Stimulated activated CD8-positive, alpha-beta memory T cell treated with anti-CD3 and anti-CD28 coated beads, Interleukin-4, amount 100 ng/mL, for 1 hour (primary cell): ENCODE measurements at places on chromosomes 1 and 21.
A peak's percentile ranks its signal among the peaks of the same experiment; 100 is the strongest.

DNA sequence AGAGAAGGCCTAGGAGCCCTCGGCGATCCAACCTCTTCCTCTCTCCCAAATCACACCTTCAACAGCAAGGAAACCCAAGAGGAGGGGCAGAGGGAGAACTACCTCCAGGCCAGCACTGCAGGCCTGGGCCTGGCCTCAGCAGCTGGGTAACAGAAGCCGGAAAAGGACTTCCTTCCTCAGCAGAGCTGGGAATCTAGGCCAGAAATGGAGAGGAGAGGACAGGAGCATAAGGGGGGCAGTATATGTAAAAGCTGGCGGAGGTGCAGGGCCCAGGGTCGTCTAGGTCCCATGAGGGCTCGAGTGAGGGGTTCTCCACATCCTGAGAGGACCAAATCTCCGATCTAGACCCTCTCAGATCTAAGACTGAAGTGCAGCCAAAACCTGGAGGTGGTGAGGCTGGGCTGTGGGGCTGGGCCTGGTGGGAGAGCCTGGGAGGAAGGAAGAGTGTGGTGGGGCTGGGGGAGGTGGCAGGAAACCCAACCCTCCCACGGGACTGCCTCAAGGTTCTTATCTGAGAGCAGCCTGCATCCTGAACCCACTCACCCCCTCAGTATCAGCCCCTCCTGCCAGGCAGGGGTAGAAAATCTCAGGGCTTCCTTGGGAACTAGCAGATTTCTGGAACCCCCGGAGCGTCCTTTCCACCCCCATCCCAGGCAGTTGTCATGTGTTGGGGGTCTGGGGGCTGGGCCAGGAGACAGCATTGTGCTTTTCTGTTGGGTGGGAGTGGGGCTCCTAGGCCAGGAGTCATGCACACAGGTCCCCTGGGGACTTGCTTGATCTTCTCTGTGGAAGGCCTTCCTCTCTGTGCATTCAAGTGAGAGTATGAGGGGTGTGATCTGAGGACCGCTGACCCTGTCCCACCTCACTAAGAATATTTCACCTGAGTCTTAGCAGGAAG lies 33.0 kb downstream of the PIK3C2B start:
- DNase-seq, result no peak

GRCh38 chr1:6348511-6349191 lies 44.9 kb downstream of the ACOT7 start:
- DNase-seq, result peak; percentile 13

DNA sequence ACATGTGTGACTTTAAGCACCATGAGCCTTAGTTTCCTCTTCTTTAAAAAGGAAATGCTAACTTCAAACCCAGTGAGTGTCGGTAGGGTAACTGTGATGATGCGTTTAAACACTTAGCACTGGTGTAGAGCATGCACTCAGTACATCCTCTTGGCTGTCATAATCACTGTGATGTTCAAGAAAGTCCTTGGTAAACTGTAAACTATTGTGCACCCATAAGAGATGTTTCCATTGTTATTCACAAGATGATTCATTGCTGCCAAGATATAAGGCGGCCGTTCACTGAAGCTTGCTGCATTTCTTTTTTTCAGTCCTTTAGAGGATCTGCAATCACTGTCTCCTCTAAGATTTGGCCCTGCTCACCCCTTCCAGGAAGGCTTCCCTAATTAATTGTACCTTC lies 61.8 kb upstream of the DAB1 start:
- DNase-seq, result no peak

- DNase-seq, result no peak
These were observed 13.8 kb downstream of the INTS7 start for GRCh38 chr1:212021563-212021962.

DNA sequence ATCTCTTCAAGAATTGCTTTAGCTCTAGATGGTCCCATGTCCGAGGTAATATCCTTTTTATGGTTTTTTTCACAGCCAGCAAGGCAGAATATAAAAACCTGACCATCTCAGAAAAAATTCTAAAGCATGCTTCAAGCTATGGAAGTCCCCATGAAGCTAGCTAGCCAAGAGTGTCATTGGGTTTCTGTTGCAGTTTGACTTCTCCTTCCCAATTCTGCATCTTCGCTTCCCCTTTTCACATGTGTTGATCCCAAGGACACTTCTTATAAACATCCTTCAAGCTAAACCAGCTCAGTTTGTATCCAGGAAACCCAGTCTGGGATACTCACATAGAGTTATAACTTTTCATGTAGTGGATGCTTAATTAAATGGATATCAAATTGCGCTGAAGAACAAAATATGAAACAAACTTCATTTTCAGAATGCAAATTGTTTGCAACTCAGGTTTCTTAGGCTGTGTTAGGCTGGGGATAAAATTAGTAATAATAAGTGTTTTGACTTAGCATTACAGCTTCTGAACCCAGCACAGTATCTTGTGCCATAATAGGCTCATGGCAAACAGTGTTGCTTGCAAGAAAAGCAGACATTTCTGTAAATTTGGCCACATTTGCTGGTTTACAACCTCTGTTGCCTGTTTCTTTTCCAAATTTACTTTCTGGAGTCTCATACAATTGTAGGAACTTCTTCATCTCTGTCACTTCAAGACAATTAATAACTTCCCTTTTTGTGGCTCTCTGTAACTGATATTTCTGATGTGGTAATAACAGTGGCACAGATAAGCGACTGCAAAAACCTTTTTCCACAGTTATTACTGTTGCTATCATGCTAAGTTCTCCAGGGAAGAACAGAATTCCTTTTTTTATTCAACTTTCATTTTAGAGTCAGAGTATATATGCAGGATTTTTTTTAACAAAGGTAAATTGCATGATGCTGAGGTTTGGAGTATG lies 53.2 kb downstream of the NCAM2 start:
- DNase-seq, result no peak

DNA sequence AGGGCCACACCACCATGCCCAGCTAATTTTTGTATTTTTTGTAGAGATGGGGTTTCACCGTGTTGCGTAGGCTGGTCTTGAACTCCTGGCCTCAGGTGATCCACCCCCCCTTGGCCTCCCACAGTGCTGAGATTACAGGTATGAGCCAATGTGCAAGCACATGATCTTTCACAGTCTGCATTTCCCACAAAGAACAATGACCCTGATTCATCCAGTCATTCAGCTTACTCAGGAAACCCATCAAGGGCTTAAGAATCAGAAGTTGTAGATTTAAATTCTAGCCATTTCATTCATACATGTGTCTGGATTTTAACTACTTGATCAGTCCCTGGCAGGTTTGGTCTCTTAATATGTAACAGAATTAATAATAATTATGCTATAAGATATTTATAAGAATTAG lies 2065.7 kb downstream of the MRPL39 start:
- DNase-seq, result no peak

DNA sequence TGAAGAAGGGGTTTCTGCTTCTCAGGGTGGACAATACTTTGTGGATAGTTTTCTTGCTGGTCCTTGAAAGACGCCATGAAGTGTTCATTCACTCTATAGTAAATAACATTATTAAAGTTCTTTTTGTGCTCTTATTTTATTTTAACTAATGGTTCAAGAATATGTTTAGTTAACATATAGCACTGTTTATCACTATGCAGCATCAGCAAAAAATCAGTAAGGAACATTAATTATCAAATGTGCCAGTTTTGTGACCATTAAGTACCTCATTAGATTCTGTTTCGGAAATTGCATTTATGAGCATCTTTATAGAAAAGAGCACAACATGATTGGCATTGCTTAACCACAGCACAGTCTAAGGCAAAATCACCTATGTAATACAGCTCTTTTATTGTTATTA lies 385.6 kb downstream of the LMO4 start:
- no peak for DNase-seq

GRCh38 chr1:173255214-173255813 lies 48.2 kb upstream of the TNFSF4 start:
- no peak for DNase-seq

DNA sequence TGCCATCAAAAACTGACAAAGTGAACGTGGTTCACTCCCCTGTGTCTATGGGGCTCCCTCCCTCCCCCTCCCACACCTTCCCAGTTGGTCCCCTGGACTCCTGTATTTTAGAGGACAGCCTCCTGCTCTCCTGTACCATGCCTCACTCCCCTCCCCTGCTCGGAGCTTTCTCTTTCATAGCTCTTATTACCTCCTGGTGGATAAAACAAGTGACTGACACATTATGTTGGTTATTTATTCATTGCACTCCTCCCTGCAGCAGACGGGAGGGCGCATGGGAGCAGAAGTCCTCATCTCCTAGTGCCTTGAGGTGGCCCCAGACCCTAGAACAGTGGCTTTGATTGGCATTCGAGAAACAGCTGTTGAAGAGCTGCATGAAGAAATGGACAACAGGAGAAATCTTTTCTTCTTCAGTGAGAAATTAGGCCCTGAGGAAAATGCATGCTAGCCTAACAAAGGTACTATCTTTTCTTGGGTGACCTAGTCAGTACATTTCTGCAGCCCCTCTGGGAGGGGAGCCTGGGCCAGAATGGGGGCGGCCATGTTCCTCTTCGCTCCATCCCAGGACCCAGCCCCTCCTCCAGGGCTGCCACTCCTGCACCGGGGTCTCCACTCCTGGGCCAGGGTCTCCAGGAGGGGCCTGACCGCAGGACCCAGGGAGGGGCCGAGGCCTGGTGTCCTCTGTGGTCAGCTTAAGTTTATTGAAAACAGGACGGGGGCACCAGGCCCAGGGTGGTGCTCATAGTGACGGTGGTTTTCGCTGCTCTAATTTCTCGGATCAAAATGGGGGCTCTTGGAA lies 1.2 kb upstream of the TFF1 start:
- DNase-seq, result no peak

- DNase-seq, result no peak
These were observed 31.8 kb upstream of the OLIG2 start for GRCh38 chr21:32993894-32994293.

DNA sequence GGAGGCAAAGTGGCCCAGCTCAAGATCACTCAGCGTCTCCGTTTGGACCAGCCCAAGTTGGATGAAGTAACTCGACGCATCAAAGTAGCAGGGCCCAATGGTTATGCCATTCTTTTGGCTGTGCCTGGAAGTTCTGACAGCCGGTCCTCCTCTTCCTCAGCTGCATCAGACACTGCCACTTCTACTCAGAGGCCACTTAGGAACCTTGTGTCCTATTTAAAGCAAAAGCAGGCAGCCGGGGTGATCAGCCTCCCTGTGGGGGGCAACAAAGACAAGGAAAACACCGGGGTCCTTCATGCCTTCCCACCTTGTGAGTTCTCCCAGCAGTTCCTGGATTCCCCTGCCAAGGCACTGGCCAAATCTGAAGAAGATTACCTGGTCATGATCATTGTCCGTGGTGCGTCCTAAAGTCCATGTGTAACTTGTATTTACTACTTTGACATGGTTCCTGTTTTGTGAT lies 2.7 kb downstream of the RBM15 start:
- DNase-seq, result no peak

DNA sequence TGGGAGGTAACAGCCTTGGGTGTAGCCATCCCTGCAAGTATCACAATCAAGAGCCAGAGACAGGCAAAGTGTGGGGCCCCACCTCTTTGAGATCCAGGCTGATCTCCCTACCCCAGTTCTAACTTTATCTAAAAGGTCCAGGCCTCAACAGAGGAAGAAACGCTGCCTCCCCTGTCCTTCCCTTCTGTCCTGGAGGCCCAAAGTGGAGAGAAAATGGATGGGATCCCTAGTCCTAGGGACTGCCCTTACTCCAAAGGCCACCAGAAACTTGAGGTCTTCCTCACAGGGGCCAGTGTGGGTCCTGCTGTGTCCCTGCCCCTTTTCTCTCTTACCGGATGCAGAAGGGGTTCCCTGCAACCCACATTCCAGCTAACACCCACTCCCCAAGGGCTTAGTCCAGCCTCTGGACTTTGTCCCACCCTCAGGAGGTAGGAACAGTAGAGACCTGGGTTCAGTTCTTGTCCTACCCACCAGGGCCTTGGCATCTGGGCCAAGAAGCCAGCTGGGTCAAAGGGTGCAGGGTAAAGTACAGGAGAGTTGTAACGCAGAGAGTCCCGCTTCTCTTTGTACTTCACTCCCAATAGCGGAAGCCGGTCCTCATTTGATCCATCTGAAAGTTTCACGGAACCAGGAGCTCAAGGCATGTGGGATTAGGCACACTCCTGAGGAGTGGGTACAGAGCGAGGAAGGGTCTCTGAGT lies 1.9 kb downstream of the HDGF start:
- no peak for DNase-seq

- DNase-seq, result no peak
These were observed 3.9 kb upstream of the PRKCZ start for GRCh38 chr1:2046174-2046917.

GRCh38 chr1:96240438-96240837 lies 481.1 kb upstream of the PTBP2 start:
- DNase-seq, result no peak

DNA sequence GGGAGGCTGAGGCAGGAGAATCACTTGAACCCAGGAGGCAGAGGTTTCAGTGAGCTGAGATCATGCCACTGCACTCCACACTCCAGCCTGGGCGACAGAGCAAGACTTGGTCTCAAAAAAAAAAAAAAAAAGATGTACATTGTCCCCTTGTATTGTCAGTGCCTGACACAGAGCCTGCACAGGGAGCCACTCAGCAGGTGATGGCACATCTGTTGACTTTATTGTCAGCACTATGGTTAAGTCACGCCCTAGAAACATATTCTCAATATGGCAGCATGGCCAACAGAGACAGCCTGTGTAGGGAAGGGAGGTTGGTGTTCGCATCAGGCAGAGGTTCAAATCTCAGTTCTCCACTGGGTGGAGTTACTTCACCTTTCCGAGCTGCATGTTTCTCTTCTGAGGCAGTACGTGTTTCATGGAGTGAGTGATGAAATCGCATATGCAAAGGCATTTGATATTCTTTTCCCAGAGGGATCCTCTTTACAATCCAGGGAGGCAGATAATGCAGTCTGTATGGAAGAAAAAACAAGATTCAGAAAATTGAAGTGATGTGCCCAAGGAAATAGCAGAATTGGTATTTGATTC lies 20.6 kb downstream of the LAMC2 start:
- DNase-seq, result no peak

DNA sequence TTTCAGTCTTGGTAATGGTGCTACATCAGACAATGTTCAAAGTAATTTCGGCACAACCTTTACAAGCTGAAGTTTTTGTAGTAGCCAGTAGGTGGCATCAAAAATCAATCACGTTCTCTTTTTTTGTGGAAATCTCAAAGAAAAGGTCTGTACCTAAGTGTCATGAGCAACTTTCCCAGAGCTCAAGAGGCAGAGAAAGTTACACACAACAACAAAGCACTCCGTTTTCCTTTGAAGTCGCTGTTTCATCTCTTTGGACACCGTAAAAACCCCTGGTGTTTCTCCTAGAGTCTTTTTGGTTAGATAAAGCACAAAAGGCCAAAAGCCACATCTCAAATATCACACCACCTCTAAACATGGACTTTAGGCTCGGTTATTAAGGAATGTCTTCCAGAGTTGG lies 131.6 kb downstream of the LHX8 start:
- no peak for DNase-seq

- no peak for DNase-seq
These were observed 22.9 kb upstream of the LMO4 start for GRCh38 chr1:87305762-87306161.

GRCh38 chr1:226428348-226428747 lies 20.5 kb upstream of the PARP1 start:
- no peak for DNase-seq

- no peak for DNase-seq
These were observed 128.3 kb downstream of the NOS1AP start for GRCh38 chr1:162197615-162198421.
